CD4-positive, alpha-beta T cell treated with Interleukin-2 at 100 ng/mL for 4 hours (primary cell): ENCODE measurements at places on chromosomes 7 and 10.

DNA sequence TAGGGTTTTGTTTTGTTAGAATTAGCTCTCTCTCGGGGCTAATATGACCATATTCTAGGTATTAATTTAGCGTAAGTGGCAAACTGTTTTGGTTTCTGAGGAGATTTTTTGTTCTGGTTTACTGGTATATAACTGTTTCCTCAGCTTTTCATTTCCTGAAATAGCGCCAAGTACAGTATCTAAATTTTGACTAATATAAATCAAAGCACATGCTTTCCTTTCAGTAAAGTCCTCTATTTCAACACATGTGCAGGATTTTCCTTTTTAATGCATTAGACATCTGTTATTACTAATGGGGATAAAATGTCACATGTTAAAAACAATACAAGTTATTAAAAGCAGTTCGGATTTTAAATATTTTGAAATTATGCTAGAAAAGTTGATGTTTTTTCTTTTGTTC is 11.3 kb downstream of the FERD3L start:
- no peak for DNase-seq

GRCh38 chr7:23242321-23242720 is 4.3 kb upstream of the GPNMB start:
- no peak for DNase-seq

GRCh38 chr7:106653488-106653887 is 7.5 kb downstream of the CCDC71L start:
- no peak for DNase-seq

- no peak for DNase-seq
These were observed 15.5 kb upstream of the VOPP1 start for GRCh38 chr7:55587687-55588378.

DNA sequence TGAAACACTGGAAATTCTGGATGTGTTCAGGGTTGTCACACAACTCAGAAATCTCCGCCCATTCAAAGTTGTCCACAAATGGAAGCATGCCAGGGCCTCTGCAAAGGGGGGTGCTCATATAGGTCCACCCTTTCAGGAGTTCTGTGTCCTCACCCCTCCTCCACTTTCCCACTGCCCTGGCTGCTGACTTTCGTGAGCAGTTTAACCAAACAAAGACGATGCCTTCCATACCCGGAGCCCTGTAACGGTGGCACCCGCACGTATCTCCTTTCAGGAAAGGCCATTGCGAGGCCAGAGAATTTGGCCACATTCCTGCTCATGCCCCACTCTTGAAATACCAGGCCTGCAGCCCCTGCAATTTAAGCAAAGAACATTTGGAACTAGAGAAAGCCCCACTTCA is 1.4 kb downstream of the CPXM2 start:
- DNase-seq = no peak

DNA sequence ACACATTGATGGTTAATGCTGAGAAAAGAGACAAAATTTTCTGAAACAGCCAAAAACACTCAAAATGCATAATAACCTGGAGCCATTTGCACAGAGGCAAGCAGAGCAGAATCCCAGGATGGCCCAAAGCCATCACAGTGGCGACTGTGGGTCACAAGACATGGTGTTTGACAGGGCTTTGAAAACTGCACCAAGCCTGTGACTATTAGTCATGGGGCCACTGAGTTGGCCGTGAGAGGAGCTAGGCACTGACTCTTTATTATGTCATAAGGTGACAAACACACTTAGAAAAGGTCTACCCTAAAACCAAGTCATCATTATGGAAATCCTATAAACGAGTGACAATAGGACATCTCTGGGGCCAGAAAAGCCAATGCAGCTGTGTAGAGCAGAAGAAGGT is 23.9 kb downstream of the DRGX start:
- DNase-seq = no peak

DNA sequence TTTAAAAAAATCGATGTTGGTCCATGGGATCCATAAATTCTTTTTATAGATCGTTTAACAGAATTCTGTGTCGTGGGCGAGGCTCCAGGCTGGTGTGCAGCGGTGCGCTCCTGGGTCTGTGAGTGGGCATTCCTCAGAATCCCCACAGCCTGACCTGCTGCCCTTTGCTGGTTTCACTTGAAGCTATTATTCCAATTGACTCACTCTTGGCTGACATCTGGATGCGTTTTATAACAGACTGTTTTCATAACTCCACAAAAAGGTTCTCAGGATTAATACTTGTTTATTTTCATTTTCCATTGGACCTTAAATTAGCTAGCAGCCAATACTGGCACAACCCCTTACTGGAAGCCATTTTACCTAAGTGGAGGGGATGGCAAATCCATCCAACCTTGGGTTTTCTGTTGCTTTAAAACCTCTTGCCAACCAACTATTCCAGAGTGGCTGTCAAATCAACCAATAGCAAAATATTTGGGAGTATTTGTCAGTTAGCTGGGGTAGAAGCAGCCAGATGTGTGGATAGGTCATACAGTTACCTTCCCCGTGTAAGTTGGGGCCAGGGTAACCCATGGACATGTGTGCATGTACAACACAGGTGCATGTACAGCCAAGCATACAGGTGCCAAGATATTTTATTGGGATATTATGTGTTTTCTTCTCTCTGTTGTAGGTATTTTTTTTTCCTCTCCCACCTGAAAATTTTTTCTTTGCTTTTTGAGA is 160.7 kb upstream of the ZNF32 start:
- DNase-seq = no peak

- no peak for DNase-seq
These were observed 54.6 kb upstream of the ADGRA1 start for GRCh38 chr10:133032976-133033741.

DNA sequence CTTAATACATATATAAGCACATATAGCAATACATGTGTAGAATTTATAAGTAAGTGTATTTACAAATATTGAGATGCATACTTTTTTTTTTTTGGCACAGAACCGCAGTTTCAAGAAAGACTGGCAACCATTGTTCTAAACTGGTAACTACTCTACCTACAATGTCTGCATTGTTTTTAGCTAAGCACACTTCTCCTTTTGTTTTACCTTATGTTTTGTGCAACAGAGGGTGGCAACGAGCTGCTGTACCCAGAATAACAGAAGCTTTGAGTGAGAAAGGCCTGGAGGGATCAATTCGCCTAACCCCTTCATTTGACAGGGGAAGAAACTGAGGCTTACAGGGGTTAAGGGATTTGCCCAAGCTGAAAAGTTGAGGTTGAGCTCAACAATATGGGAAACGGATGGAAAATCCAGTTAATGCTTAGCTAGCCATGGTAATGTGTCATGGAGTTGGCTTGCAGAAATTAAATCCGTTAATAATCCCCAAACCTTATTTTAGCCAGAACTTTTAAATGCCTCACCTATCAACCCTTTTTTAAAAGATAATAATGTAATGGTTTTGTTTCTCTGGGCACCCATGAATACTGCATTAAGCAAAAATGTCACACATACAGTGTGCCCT is 25.5 kb downstream of the FZD1 start:
- DNase-seq = no peak

DNA sequence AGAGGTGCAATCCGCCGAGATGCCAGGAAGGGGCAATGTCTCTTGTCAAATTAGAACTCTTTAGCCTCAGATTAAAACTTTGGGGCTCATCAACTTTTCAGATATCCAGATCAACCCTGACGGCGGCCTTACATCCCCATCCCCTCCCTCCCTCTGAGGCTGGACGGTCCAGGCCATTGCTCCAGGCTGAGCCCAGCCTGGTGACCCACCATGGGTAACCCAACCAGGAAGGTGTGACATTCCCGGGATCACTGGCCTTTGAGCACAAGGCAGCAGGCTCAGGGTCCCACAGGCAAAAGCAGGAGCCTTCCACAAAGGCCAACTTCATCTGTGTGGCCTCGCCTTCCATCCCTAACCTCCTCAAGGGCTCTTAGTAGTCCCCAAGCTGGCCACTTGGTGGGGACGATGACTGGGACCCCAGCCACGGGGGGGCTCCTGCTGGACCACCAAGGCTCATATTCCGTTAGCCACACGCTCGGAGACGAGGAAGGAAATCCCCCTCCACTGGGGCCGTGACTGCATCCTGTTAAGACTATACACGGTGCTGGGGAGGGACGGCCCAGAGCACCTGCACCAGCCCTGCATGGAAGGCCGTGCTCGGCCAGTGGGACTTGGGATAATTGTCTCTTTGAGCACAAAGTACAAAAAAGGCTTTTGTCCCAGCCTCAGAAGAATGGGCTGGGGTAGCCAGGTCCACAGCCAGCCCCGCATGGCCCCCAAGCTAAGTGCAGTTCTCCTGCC is 62.8 kb downstream of the ZRANB1 start:
- DNase-seq = no peak

DNA sequence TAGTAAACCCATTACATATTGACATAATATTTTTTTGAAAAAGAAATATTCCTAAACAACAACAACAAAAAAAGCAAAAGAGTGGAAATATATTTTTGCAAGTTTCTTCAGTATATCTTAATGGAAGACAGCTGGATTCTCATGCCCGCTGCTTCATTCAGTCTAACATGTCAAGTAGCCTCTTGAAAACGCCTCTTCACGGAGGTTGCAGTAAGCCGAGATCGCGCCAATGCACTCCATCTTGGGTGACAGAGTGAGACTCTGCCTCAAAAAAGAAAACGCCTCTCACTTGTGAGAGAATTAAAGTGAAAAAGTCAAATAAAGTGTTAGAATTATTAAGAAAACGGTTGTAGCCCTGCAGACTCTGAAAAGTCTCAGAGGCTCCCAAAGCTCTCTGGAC is 1.3 kb downstream of the CUTC start:
- DNase-seq = no peak
